ENCODE measurements at places on chromosomes 4 and X.
A peak's percentile ranks its signal among the peaks of the same experiment; 100 is the strongest.

DNA sequence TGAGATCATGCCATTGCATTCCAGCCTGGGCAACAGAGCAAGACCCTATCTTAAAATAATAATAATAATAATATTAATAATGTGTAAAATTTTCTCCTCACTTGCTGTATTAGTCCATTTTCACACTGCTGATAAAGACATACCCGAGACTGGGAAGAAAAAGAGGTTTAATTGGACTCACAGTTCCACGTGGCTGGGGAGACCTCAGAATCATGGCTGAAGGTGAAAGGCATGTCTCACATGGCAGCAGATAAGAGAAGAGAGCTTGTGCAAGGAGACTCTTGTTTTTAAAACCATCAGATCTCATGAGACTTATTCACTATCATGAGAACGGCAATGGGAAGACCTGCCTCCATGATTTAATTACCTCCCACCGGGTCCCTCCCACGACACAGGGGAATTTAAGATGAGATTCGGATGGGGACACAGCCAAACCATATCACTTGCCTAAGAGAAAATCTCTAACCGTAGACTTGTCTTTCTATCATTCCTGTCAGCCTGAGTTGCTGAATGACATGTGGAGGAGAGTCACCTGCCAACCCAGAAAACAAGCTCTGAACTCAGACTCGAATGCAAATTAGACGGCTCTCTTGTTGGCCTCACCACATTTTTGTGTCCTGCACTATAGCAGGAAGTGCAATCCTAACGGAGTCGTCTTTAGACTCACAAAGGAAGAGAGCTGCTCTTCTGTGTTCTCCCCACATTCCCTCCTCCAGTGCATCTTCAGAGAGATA, 51.9 kb upstream of the DCTD start:
- DNase-seq: no peak

GRCh38 chrX:154486396-154487207, at the start of gene UBL4A:
TSS of gene UBL4A (minus strand) at chrX:154486615. CDS start at chrX:154486584, 31 bp downstream.
- peak; percentile 63 for DNase-seq

DNA sequence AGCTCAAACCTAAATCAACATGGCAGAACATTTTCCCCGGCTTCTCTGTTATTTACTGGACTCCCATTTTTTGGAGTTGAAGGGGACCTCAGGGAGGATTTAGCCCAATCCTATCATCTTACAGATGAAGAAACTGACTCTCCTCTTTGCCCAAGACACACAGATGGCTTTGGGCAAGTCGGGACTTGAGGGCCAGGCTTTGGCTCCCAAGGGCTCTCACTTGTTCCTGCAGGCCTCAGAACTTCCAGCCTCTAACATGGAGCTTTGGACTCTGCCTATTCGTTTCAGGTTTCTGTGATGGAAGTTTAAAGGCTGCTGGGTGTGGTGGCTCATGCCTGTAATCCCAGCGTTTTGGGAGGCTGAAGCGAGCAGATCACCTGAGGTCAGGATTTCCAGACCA, 59.5 kb downstream of the RHOH start:
- DNase-seq: no peak

GRCh38 chrX:124931241-124931640, 388.4 kb upstream of the TEX13C start:
- no peak for DNase-seq

- DNase-seq: no peak
These were observed 39.5 kb downstream of the ZFYVE28 start for GRCh38 chr4:2378898-2379297.

DNA sequence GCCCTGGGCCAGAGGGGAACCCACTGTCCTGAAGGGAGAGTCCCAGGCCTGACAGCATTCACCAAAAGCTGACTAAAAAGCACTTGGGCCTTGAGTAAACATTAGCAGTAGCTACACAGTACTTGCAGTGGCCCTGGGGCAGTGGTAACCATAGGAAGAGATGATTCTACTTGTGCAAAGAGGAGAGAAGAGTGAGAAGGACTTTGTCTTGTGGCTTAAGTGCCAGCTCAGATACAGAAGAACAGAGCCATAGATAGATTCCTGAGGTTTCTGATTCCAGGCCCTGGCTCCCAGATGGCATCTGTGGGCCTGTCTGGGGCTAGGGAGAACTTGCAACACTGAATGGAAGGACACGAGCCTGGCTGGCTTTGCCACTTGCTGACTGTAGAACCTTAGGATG, 100.5 kb downstream of the PTCHD1 start:
- DNase-seq: peak; percentile 4

DNA sequence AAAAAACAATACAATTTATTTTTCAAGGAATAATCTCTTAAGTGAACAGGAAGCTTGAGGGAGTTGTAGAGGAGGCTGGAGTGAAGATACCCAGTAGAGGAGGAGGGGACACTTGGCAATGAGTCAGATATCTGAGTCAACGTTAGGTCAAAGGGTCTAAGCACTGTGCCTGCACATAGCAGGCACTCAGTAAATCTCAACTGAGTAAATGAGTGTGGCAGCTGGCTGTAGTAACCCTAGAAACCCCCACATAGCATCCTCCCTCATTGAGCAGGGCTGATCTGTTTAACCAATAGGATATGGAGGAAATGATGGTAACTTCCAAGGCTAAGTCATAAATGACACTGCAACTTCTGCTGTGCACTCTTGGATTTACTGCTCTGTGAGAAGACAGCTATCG, 186.0 kb upstream of the FAM241A start:
- DNase-seq: peak; percentile 38

DNA sequence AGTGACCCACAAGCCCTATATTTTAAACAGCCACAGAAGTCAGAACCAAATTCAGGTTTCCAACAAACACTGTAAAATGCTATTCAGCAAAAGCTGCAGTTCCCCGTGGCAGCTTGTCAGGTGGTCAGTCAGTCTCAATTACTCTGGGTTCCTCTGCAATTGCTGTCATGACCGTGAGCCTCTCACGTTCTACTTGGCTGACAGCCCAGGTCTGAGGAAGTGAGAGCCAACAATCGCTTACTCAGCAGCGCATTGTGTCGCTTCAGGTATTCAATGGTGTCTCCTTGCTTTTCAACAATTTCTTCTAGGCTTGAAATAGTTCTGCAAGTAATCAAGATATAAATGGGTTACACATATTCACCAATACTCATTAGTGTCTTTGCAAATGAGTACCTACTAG, 25.8 kb downstream of the TRIM75 start:
- peak; percentile 20 for DNase-seq

GRCh38 chrX:42087960-42088359, 164.6 kb upstream of the CASK start:
- DNase-seq: no peak

GRCh38 chr4:185457136-185457535, 14.4 kb downstream of the CCDC110 start:
- no peak for DNase-seq

- DNase-seq: peak; percentile 94
These were observed 121.9 kb upstream of the SMIM10 start for GRCh38 chrX:134868771-134869495.

DNA sequence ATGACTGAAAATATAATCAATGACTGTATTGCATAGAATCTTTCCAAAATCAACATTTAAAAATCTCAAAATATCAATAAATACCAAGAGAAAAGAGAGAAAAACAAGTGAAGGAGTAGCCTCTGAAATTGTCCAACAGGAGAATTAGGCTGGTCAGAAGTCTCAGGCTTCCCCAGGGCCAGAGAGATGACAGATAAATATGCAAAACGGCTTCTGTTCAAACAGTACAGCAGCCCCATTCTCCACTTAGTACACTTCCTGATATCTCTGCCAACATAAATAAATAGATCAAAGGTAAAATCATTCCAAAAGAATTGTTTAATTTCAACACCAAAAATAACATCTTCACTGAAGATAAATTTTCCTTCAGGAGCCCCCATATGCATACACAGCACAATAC, 204.7 kb upstream of the GABRA2 start:
- no peak for DNase-seq

- DNase-seq: no peak
These were observed 27.6 kb downstream of the C4orf54 start for GRCh38 chr4:99629962-99630554.

- peak; percentile 49 for DNase-seq
These were observed 31.5 kb downstream of the DCTD start for GRCh38 chr4:182885738-182886077.

DNA sequence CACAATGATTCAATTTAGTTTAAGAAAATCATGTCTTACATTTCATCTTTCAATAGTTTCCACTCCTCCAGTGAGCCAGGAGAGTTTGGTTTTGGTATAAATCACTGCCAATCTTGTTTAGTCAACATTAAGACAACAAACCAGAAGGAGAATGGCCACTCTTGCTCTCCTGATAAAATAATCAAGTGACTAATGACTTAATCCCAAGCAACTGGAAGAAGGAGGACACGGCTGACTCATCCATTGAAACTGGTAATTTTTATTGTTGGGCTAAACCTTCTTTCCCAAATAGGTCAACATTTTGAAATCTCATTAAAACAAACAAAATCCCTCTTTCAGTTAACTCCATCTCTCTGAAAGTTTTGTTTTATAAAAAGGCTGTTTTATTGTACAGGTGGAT, 230.2 kb downstream of the CLCN4 start:
- DNase-seq: peak; percentile 37

DNA sequence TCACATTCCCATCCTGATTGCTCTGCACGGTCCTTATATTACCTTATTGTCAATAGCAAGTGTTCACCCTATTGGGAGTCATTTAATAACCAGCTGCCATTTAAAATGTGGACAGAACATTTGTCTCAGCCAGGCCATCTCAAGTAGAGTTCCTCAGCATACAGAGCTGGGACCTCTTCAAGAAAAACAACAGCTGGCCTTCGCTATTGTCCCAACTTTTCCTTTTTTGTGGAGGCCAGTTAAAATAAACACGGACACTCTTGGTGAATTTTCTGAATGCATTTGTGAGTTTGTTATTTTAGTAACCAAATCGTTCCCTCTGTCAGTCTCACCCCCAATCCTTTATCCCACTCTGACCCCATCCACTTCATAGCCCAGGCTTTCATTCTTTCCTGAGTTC, 395.3 kb upstream of the PITX2 start:
- no peak for DNase-seq

- DNase-seq: no peak
These were observed 48.6 kb upstream of the AMELX start for GRCh38 chrX:11244636-11245035.
